ENCODE measurements at places on chromosomes 7 and 10.
A peak's percentile ranks its signal among the peaks of the same experiment; 100 is the strongest.

DNA sequence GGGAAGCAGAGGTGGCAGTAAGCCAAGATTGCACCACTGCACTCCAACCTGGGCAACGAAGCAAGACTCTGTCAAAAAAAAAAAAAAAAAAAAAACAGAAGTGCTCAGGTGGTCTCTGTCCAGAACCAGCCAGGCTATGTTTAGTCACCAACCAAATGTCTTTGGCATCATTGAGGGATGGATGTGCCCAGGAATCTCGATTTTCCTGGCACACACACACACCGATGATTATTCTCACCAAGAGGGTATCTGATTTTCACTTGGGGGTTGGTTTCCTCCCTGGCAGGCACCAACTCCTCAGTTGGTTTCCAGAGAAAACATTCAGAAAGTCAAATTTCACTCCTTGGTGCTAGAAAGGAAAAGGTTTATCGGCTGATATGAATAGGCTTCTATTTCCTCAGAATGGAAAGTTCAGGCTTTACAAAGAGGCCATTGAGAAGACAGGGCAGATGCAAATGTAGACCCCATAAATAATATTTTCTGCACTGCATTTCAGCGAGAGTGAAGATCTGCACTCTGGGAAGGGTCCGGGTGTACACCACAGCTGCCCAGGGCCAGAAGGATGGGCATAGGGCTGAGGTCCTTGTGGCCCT, 154.8 kb downstream of the TNS3 start:
- DNase-seq: peak; percentile 51

- DNase-seq: peak; percentile 85
These were observed 144.5 kb downstream of the RNF216 start for GRCh38 chr7:5636914-5637313.

DNA sequence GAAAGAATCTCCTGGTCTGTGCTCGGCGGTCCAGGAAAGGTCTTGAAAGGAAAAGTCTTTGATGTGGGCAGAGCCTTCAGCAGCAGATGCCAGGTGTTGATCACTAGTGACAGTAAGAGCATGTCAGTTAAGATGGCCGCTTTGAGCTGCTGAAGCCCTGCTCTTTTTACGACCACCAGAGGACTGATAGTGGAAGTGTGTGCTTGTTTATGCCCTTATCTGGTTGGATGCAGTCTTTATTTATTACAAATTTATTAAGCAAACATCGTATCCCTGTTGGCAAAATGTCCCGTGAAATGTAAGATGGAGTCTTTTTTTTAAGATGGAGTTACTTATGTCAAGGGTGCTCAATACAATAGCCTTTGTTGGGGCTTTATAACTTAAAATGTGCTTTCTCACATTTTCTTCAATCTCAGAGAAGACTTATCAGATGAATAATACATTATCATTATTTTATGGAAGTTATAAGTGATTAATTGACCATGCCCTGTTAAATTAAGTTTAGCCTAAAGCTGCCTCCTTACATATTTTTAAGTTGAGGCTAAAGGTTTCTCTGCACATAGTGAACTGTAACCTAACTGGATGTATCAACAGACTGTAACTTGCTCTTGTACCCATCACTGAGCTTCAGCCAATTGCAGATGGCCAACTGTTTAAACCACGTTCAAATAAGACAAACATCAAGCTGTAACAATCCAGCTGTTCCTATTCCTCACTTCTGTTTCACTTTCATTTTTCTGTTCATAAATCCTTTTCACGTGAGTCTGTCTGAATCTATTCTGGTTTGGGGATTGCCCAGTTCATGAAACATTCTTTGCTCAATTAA, 97.4 kb upstream of the PIK3CG start:
- peak; percentile 7 for DNase-seq

GRCh38 chr10:102581981-102582580, 62.2 kb upstream of the TRIM8 start:
- DNase-seq: no peak

DNA sequence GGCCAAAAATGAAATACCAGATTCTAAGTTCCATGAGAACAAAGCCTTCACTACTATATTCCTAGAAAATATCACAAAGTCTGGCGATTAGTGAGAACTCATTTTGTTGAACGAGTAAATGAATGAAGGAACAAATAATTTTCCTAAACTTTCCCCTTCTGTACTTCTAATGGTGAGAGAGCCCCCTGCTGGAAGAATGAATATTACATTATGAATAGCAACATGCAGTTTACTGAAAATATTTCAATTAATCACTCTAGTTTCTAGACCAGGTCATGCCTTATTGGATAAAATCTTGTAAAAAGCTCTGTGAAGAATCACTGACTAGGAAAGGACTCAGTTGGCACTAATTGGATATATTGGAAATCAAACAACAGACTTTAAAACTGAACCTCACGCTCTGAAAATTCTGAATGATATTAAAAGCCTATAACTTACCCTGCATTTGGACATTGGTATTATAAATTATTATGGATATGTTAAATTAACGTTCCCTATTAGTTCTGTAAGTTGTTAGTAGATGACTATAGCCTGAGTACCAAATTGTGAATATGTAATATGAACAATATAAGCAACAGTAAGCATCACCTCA, 32.4 kb upstream of the MTPN start:
- peak; percentile 83 for DNase-seq

DNA sequence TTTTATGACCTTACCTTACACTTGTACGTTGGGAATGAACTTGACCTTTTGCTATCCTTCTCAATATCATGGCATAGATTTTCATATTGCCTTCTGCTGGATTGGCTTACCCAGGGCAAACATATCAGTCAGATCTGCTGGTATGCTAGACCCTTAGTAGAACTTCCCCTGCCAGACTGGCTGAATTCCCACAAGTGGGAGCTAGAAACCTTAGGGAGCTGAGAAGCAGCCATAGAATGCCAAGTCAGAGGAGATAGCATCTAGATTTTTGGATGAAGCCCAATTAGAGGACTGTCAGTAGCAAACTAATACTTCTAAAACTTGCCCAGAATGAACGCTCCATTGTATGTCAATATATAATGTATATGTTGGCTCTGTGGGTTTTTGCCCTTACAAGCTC, 385.0 kb downstream of the NXPH1 start:
- no peak for DNase-seq

GRCh38 chr7:101094791-101095375, 9.6 kb downstream of the TRIM56 start:
- DNase-seq: peak; percentile 62

- DNase-seq: no peak
These were observed 28.3 kb downstream of the PPP1R3A start for GRCh38 chr7:113890331-113891030.
